ENCODE measurements at places on chromosomes 7 and 10.

DNA sequence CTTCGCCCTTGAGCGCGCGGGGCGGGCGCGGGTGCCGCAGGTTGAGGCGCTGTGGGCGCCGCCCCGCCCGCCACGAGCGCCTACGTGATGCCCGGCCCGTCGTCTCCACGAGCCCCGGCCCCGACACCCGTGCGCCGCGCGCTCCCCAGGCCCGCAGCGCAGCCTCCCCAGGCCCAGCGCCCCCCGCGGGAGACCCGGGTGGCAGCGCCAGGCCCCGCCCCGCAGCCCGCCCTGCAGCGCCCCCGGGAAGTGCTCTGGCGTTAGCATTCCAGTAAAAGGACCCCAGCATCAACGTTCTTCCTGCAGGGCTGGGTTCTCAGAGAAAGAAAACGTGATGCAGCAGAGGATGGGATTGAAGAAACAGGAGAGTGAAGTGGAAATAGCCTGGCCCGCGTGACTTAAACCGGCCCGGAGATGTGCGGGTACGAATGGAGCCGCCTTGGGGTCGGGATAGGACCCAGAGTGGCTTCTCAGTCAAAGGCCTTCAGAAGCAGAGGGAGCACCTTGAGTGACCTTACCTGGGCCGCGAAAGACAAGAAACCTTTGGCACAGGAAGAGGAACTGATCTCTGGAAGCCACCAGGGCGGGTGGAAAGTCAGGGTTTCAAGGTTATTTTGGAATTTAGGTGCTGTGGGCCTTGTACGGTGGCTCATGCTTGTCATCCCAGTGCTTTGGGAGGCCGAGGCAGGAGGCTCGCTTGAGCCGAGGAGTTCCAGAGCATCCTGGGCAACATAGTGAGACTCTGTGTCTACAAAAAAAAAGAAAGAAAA is 1.8 kb downstream of the PFKP start:
- no peak for DNase-seq

DNA sequence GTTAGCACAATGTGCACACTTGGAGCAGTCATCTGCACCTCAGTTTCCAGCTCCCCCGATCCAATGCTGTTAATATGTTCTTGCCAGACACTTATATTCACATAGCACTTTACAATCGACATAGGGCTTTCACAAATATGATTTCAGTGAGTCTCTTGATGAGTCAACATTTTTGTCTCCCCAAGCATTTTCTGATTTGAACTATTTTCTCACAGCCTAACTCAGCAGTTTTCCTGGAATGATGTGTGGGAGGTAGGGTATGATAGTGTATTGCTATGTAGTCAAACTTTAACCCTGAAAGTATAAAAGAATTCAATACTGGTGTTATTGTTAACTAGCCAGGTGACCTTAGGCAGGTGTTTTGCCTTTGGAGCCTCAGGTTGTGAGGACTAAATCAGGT is 82.5 kb upstream of the LRGUK start:
- peak; percentile 44 for DNase-seq

DNA sequence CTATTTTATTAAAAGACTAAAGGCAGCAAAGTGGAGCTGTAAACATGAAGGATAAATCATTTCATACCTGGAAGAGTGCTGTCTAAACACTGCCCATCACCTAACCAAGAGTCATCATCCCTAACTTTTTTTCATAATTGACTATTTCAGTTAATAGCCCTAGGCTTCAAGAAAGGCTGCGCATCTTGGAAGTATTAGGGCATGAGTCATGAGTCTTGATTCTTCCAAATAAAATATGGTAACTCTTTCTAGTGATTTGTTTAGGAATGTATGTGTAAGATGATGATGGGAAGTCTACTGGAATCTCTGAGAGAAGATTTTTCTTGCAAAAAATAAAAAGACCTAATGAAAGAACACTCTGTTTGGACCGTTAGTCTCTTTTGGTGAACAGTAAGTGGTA is 207.7 kb upstream of the AHR start:
- DNase-seq = peak; percentile 75

DNA sequence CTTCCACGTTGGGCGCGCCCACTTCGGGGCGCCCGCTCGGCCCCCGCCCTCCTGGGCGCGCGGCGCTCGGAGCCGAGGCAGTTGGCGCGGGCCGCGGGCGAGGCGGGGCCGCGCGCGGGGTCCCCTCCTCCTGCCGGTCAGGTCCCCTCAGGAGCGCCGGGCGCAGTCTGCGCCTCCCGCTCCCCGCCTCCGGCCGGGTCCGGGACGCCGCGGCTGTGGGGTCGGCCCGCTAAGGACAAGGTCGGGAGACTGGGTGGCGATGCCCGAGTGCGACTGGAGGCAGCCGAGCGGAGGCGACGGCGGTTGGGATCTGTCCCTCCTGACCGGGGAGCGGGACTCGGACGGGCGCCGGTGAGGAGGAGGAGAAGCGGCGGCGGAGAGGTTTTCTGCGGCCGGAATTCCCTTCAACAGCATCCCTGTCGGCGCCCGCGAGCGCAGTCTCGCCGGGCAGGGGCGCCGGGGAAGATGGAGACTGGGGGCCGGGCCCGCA is at the start of gene ATRNL1:
ATRNL1 (plus strand) TSS at position 80 of the 490 bp plus-strand sequence; CDS start at position 466, 386 bp downstream.
- peak; percentile 9 for DNase-seq

DNA sequence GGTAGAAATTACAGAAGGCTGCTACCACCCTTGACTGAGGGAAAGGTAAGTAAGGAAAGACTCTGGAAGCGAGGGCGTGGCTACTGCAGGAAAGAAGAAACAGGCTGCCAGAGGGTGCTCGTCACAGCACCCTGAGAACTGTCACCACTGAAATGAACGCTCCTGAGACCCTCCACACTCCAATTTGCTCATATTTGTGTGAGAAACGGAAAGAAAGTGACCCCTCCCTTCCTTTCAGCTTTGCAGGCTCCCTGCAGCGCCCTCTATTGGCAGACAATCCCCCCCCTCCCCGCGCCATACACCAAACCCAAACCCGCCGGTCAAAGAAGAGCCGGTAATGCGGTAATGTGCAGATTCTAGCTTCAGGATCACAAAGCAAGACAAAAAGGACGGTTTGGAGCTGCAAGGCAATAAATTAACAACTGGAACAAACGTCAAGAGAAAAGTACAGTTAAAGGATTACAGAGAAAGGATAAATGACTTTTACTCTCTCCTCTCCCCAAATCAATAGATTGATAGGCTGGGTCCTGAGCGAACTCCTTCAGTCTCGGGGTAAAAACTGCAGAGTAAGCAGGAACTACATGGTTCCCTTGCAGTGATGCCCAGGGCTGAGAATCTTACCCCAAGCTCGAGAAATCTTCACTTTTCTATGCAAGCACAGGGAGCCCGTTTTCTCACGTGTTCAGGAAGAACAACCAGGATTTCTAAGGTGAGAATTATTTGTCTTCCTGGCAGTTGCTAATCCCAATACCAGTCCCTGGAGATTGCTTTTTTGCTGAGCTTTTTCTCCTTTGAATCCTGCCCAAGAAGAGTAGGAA is 47.6 kb downstream of the STEAP1B start:
- peak; percentile 27 for DNase-seq

DNA sequence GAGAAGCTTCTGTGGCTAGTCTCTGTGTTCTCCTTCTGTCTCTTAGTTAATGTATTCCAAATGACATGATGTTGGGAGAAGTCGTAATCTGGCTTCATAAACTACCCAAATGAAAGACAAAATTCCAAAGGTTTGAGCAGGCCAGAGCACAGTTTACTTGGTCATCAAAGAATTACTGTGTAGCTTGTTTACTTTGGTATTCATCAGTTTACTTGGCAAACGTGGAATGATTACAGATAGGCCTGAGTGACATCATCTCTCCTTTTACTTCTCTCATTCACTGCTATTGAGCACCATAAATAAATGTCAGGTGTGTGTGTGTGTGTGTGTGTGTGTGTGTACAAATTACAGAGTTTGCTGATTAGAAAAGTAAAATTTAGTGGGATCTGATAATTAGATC is 327.3 kb downstream of the PHTF2 start:
- DNase-seq = peak; percentile 23

GRCh38 chr7:154817224-154817896 is 185.6 kb downstream of the PAXIP1 start:
- no peak for DNase-seq

DNA sequence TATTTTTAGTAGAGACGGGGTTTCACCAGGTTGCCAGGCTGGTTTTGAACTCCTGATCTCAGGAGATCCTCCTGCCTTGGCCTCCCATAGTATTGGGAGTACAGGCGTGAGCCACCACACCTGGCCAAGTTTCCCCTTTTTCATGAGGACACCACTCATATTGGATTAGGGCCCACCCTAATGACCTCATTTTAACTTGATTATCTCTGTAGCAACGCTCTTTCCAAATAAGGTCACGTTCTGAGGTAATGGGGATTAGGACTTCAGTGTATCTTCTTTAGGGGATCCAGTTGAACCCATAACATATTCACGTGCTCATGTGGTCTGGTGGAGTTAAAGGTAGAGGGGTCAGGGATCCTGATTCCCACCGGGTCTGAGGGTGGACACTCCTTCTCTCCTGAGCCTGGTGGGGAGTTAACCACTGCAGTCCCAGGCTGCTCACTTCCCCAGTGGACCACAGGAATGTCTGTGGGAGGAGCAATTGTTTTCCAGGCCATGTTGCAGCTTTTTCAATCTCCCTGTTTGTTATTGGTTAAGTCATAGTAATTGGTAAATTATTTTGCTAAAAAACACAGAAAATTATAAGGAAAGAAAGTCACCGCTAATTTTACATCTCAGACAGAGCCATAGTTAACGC is 130.5 kb downstream of the GRK5 start:
- peak; percentile 87 for DNase-seq

DNA sequence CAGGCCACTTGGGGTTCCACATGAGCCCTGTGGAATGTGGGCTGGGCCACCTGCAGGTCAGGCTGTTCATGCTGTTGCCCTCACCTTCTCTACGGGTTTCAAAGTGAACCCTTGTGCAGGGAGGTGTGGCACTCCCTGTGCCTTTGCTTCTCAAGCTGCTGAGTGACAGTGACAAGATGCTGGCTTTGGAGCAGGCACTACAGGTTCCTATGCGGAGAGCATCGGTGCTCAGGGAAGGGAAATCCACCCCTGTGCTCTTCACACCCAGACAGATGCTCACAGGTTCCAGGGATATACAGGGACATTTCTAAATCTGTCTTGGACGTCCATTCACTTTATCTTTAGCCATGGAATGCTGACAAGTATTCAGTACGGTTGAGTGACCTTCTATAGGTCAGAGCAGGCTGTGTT is 1005.0 kb downstream of the LRMDA start:
- DNase-seq = no peak

DNA sequence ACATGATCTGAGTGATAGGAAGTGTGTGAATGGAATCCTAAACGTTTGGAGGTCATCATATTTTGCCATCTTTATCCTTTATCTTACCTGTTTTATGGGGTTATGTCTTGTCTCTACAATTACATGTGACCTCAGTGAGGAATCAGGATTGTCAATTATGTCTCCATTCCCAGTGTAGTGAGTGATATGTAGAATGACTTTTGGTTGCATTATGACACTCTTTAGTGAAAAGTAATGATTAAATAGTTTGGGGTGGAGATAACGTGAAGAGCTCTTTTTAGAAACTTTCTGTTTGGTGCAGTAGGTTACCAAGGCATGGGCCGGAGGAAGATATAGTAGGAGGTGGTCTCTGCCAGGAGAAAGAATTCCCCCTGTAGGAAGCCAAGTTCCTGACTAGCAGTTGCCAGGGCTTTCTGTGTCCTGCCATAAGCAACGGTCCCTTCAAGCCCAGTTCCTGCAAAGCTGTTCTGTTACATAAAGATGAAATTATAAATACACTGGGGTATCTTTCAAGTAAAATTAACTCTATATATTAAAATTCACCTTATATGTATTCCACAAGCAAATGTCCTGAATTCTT is 228.2 kb downstream of the NSUN6 start:
- no peak for DNase-seq

- DNase-seq = no peak
These were observed 163.8 kb upstream of the KLF14 start for GRCh38 chr7:130897515-130898419.

DNA sequence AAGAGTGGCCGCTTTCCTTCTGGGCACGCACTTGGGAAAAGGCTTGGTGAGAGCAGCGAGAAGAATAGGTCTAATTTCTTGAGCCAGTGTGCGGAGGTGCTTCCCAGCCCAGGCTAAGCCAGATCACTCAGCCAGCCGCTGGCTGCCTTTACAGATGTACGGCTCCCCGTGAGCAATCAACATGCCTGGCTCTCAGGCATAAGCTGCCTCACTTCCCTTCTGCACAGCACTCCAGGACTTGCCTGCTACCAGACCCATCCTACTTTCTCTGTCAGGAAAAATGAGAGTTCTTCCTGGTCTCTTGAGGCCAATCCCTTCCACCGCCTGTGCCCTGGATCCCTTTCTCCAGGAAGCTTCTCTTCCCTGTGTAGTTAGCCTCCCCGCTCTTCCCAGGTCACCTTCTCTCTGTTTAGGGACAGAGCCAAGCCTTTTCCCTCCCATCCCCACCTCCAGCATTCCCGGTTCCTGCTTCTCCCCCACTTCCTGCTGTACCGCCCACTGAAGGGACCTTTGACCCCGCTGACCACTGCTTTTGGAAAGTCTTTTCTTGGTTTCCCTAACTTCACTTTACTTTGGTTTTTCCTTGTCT is 1.1 kb upstream of the ACTR3C start:
- peak; percentile 24 for DNase-seq

GRCh38 chr10:121138112-121138860 is 287.1 kb downstream of the WDR11 start:
- DNase-seq = no peak

DNA sequence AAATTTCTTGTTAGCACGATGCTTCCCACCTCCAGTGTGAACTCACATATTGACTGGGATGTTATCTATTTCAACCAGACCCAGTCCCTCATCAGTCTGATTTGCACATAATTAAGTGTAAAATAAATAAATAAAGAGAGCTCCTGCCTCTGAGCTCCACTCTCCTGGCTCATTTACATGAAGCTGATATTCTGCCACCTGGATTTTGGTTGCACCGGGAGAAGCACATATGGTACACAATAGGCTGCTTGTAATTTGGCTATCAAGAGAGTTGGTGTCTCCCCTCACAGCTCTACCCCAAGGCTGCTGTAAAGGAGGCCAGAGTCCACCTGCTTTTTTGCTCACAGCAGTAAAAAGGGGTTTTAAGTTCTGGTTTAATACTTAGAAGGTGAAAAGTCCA is 610.5 kb downstream of the KCNMA1 start:
- no peak for DNase-seq

DNA sequence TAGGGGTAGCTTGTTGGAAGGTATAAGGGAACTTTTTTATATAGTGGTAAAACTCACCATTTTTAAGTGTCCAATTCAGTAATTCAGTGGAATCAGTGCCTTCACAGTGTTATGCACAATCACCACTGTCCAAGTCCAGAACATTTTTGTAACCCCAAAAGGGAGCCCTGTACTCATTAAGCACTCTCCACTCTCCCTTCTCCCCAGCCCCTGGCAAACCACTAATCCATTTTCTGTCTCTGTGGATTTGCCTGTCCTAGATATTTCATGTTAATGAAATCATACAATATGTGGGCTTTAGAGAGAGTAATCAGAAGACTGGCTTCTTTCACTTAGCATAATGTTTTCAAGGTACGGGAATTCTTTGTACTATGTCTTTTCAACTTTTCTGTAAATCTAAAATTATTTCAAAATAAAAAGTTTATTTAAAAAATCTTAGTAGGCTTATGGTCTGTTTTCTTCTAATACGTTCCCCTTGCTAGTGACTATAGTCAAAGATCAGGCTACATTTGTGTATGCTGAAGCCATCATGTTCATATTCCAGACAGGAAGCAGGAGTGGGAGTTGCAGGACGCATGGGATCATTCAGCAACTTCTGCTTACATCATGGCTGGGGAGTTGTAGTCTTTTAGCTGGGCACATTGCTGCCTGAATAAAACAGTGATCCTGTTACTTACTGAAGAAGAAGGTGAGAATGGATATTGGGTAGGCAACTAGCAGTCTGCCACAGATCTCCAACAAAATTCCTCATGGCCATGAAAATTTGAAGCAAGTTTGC is 35.4 kb upstream of the TAX1BP1 start:
- no peak for DNase-seq

GRCh38 chr7:76220185-76221057 is 18.7 kb downstream of the SRRM3 start:
- DNase-seq = peak; percentile 57

- DNase-seq = peak; percentile 38
These were observed 76.0 kb upstream of the CTTNBP2 start for GRCh38 chr7:117949232-117949631.
